ENCODE measurements at places on chromosomes 2 and 18.

DNA sequence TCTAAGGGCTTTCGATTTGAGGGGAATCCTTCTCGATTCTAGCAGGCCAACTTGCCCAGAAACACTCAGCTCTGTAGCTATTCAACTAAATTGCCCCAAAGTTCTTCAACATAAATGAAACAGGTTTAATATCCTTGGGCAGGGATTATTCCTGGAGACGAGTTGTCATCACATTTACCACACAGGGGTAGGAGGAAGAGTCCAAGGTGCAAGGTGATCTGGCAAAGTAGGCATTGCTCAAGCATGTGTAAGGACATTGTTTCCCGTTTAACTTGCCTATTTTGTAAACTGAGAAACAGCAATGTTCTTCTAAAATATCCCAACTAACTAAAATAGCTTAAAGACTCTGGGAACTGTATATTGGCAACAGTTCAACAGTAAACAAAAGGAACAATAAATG is 814.3 kb downstream of the BCL11A start:
- no peak for DNase-seq

DNA sequence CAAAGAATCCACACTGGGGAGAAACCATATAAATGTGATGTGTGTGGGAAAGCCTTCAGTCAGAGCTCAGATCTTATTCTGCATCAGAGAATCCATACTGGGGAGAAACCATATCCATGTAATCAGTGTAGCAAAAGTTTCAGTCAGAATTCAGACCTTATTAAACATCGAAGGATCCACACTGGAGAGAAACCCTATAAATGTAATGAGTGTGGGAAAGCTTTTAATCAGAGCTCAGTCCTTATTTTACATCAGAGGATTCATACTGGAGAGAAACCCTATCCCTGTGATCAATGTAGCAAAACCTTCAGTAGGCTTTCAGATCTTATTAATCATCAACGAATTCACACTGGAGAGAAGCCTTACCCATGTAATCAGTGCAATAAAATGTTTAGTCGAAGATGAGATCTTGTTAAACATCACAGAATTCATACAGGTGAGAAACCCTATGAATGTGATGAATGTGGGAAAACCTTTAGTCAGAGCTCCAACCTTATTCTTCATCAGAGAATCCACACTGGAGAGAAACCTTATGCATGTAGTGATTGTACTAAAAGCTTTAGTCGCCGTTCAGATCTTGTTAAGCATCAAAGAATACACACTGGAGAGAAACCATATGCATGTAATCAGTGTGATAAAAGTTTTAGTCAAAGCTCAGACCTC is 16.7 kb upstream of the ZSCAN30 start:
- no peak for DNase-seq

DNA sequence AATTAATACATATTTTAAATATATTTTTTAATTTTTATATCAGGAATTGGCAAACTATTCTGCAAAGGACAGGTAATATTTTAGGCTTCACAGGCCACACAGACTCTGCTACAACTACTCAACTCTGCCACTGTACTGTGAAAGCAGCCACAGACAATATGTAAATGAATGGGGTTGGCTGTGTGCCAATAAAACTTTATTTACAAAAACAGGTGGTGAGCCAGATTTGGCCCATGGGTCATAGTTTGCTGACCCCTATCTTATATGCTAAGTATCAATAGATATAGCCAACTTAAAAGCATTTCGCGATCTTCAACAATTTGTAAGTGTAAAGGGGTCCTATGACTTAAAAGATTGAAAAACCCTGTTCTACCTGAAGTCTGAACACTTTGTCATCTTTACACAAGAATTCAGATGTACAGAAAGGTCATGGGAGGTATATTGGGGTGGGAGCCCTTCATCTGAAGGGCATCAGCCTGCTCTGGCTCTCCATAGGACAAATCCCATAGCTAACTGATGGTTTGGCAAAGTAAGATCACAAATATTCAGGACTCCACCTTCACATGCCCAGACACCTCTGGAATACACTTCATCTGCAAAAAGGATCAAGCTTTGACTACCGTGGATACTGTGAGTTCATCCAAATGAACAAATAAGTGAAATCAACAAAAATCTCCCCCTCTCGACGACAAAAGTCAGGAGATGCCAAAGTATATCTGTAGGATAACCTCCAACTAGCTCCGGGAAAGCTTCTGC is 65.9 kb downstream of the C1D start:
- no peak for DNase-seq

GRCh38 chr2:102013206-102014040 is 21.7 kb downstream of the IL1R2 start:
- DNase-seq: no peak

- peak; percentile 31 for DNase-seq
Observed at GRCh38 chr2:121080013-121080772, 204.8 kb downstream of the TFCP2L1 start.

- no peak for DNase-seq
Observed at GRCh38 chr18:26993568-26993967, 128.1 kb upstream of the AQP4 start.

DNA sequence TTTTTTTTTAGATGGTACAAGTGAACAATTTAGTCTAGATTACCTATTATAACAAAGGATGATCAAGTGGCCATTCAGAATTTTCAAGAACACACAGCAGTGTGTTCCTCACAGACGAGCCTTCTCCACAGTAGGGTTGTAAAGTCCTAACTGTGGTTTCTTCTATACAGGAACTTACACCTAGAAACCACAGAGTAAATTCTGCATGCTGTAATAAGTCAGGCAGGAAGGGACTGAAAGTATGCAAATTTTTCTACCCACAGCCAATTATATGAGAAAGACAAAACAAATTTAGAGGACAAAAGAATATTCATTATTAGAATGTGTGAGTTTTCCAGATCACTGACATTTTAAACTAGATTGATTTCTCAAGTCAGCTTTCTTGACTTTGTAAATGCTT is 99.5 kb downstream of the RBMS1 start:
- no peak for DNase-seq

- no peak for DNase-seq
Observed at GRCh38 chr2:66582987-66583880, 148.3 kb downstream of the MEIS1 start.

DNA sequence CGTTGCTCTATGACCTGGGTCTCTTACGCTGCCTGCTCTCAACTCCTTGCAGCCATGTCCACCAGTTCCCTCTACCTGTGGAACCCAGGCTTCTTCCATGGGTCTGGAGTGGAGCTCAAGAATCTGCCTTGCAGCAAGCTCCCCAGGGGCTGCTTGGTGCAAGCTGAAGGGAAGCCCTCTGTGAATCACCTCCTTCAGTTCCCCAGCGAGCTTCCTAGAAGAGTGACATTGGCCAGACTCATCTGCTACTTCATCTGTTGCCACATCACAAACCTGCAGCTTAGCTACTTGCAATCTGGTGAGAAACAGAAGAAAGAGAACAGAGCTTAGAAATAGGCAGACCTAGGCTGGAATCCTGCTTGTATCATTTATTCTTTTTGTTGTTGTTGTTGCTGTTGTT is 9.8 kb upstream of the EFR3B start:
- DNase-seq: no peak

- DNase-seq: no peak
Observed at GRCh38 chr18:57518533-57518932, 68.0 kb downstream of the FECH start.

DNA sequence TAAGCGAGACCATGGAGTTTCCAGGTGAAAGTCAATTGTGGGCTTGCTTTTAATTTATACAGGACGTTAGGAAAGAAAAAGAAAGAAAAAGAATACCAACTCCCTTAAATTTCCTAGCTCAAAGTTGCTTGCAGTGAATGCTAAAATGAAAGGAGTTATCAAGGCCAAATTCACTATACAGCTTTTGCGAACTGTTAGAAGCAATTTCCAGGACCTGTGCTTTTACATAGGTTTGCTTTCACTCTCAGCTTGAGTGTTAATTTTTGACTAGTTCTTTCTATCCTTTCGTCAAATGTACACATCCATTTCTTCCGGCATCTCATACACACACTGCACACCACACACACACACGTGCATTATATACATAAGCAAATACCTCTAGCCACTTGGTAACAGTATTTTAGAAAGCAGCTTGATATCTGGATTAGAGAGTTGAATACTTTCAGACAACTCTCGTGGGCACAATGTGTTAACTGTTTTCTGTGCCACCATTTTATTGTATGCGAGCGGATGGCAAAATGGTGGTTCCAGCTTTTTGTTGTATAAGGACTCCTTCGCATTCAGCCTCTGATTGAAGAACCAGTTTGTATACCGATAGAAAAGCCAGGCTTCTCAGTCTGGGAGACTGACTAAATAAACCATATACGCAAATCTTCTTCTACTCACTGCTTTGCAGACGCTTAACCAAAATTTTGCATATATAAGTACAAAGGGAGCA is 381.8 kb downstream of the MTX2 start:
- DNase-seq: no peak

DNA sequence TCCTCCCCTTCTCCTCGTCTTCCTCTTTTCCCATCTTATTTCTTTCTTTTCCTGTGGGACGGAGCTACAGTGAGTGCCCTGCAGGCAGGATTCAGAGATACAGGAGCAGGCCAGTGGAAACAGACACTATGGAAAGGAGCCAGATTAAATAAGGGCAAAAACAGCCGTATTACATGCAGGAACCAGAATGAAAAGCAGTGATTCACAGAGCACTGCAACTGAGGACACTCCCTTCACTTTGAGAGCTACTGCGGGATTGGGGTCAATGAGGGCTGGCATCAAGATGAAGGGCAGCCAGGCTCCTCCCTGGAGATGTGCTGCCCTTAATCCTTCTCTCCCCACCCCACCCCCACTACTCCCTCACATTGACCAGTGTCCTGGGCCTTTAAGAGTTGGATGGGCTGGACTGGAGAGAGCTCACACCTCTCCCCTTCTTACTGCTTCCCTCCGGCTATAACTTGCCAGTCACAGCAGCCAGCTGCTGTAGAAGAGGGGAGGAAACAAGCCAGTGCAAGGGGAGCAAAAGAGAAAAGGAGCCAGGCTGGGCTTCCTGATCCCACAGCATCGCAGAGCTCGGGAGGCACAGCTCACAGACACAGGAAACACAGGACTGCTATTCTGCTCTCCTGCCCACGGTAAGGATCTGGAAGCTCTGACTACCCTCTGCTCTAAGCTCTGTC is at the start of gene PLCD4:
Gene PLCD4 (plus strand): TSS at position 464 of the 680 bp plus-strand sequence. CDS start 7,841 bp downstream, outside the sequence.
- no peak for DNase-seq

DNA sequence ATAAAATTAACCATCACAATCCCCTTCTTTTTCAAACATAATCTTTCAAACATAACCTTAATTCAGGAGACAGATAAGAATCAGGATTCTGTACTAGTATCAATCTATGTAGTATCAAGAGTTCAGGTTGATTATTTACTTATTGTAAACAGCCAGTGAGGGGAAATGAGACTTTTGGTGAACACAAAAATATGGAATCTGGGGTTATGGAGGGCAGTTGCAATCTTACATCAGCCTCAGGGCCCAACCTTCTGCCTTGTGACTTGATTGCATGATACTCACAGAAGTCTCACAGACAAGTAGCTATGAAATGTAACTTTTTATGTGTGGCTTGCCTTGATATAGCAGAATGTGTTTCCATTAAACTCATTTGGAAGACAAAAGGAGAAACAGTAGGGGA is 262.7 kb upstream of the THSD7B start:
- DNase-seq: no peak

DNA sequence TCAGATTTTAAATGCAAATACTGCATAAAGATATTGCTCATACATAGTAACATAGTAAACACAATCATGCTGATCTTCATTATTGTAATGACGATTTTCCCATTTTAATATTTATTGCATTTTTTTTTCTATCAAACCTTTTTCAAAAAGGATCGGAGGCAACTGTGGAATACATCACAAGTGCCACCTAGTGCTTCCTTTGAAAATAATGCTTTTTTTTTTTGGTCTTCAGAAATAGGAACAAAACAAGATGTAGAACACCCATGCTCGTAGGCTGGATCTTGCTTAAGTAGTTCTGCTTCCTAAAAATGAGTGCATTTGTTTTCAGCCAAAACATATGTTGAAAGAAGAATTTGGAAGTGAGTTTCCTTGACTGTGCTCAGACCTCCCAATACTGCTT is 35.7 kb upstream of the GPR155 start:
- DNase-seq: no peak

GRCh38 chr2:64779117-64779690 is 125.5 kb upstream of the SERTAD2 start:
- DNase-seq: no peak

- DNase-seq: no peak
Observed at GRCh38 chr18:13893418-13893760, 21.9 kb downstream of the MC2R start.

- no peak for DNase-seq
Observed at GRCh38 chr2:241975593-241976284, 106.2 kb downstream of the RTP5 start.

GRCh38 chr2:201072201-201072530 is 365 bp downstream of the NDUFB3 start:
- no peak for DNase-seq

DNA sequence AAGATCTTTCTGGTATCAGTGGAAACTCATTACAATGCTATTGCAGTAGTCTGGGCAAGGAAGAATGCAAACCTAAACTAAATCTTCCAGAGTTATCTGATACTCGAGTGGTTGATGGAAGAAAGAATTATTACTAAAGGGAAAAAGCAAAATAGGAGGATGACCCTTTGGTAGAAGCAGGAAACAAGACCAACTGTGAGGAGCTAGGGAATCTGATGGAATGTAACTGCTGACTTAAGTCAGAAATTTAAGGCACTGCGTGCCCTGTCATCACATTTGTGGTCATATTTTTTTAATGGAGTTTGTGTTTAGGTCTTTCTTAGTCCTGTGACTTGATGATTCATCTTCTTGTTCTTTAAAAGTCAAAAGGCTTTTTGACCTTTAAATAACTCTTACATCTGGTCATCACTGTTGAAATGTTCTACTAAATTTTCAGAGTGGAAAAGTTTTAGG is 36.5 kb upstream of the ARMC9 start:
- DNase-seq: no peak

- DNase-seq: no peak
Observed at GRCh38 chr2:146624430-146625160, 1220.2 kb upstream of the ACVR2A start.

All from stimulated activated CD4-positive, alpha-beta T cell treated with anti-CD3 and anti-CD28 coated beads, Interleukin-4, amount 100 ng/mL, for 4 hours (primary cell).